ENCODE measurements at places on chromosomes 7 and 10. TPM values are rescaled to one million over a fixed set of nuclear protein-coding genes. Genes with fewer than 3 reads are reported as not detected.

The STOX1 gene
- 0.12 TPM for total RNA-seq

The CYP26C1 gene
- 0.12 TPM for total RNA-seq

The COMMD3 gene
- total RNA-seq, result 37.7 TPM

The TMEM213 gene
- total RNA-seq, result not detected

The NME8 gene
- not detected for total RNA-seq

The LBX1 gene
- total RNA-seq, result not detected

The ZKSCAN5 gene
- 13.7 TPM for total RNA-seq

The PAPOLB gene
- 0.12 TPM for total RNA-seq

The GRM3 gene
- not detected for total RNA-seq

The POLR2J2 gene
- total RNA-seq, result 3.2 TPM

The ASB10 gene
- total RNA-seq, result not detected

The GSTO2 gene
- total RNA-seq, result 1.7 TPM

The PDE1C gene
- total RNA-seq, result 0.12 TPM

The EVX1 gene
- total RNA-seq, result not detected

Measured in uterine smooth muscle cell (primary cell).